ENCODE measurements at places on chromosomes 1 and 21.

DNA sequence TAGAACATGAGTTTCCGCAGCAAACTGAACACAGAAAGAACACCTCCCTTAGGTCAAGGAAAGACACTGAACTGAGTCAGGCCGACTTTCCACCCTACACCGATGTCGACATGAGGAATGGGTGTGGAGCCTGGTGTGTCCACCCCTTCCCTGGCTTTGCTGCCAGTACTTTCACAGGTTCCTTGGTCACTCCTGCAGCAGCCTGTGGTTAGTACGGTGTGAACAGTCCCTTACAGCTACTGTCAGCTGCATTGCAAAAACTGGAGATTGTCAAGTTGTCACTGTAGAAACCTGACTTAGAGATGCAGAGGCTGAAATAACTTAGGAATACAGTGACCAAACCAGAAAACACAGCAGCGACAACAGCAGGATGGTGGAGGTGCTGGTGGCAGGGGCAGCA, 7.1 kb downstream of the PGLYRP3 start:
- DNase-seq: no peak

DNA sequence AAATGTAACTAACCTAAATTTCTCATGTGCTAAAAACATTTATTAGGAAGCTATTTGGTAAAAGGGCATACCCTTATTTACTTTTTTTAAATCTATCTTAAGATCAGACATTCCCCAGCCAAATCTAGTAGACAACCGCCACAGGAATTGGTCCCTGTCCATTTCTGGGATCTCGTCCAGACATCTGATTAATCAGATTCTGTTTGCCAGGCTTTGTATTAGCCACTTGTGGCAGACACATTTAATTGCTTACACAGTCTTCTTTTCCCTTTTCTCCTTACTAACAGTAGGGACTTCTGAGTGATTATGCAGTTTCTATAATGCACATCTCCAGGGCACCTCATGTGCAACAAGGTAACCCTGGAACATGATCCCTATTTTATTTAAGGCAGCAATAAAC, 449.0 kb upstream of the RGS18 start:
- no peak for DNase-seq

- no peak for DNase-seq
These were observed 267.3 kb downstream of the LTN1 start for GRCh38 chr21:28725396-28725795.

DNA sequence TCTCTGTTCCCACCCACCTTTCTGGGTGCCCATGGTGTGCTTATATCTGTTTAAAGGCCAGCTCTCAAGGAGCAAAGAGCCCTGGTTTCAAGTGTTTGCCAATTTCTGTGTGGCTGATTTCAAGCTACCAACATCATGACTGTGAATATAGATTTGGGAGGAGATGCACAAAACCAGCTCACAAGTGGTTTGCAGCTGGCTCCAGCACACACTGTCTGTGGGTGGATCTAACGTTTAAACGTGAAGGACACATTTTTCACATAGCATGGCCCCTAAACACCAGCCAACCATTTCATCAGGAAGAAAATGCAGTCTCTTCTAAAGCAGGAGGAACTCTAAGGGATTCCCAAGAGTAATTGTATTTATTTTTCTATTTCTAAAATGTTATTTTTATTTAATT, 65.2 kb downstream of the FCRL5 start:
- DNase-seq: no peak

DNA sequence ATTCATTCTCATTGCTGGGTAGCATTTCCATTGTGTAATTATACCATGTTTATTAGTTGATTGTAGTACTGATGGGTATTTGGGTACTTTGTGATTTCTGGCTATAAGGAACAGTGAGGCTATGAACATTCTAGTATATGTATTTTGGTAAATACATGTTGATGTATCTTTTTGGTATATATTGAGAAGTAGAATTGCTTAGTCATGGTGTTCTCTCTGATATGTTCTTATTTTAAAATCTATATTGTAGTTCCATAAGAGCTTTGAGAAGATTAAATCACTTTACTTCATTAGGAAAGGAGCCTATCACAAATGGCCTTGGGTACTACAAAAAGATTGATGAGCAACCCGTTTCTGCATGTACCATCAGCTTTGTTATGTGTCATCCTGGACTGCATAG, 13.4 kb downstream of the MIXL1 start:
- DNase-seq: no peak

GRCh38 chr1:9044236-9044635, 18.0 kb upstream of the SLC2A7 start:
- no peak for DNase-seq

- no peak for DNase-seq
These were observed 3.7 kb downstream of the MATN1 start for GRCh38 chr1:30719406-30720270.

GRCh38 chr1:53959664-53960250, 13.6 kb downstream of the LRRC42 start:
- DNase-seq: no peak

GRCh38 chr1:64474665-64475439, 4.9 kb downstream of the CACHD1 start:
- DNase-seq: no peak

GRCh38 chr1:240134596-240134995, 42.9 kb downstream of the FMN2 start:
- no peak for DNase-seq

DNA sequence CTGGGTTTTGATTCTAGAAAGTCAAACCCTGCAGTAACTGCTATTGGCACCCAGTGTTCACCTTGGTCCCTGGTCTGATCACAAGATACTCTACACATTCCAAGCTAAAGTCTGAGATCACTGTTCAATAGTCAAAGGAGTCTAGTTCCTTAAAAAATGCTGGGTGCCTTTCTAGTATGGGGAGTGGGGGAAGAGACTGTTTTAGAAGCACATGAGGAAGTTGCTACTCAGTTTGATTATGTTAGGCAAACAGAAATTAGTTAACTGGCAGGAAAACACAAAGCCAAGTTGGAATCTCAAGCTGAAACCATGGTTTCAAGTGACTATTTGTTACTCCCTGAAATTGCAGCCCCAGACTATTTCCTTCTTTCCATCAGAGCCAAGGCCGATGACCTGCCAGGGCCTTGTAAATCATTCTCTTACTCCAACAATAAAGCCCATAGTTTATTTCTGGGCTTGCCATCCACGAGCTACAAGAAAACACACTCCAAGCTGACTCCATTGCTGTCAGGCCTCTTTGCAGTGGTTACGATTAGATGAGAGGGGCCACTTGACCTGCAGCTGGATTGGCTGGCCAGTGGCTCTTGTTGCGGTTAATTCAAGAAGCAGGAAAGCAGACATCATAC, 21.1 kb upstream of the VTCN1 start:
- DNase-seq: no peak

- no peak for DNase-seq
These were observed 26.6 kb downstream of the ZFYVE9 start for GRCh38 chr1:52168373-52169080.

DNA sequence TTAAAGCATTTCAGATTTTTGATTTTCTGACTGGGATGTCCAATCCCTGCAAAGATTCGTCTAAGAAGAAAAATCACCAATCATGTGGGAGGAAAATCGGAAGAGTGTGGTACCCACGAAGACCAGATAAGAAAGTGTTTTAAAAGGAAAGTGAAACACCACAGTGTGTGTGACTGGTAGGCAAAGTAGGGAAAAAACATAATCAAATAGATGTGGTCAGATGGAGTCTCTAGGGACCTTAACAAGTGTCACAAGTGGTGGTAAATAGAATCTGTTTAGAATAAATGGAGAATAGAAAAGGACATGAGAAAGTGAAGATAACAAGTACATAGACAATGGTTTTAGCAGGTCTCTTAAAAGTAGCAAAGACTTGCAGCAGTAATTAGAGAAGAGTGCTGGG, 154.6 kb downstream of the SLC30A10 start:
- no peak for DNase-seq

DNA sequence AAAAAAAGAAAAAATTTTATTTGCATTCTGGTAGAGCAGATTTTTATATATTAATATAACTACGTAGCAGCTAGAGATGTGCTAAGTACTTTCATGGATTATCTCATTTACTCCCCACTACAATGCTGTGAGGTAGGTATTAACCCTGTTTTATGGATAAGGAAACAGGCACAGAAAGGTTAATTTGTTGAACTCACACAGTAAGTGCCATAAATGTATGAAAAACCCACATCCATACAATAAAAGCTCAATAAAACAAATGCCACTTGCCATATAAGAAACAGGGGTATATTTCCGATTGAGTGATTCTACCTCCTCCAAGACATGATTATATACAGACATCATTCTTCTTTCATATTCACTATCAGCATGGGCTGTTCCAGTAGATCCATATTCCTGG, 83.1 kb downstream of the INTS7 start:
- DNase-seq: no peak

DNA sequence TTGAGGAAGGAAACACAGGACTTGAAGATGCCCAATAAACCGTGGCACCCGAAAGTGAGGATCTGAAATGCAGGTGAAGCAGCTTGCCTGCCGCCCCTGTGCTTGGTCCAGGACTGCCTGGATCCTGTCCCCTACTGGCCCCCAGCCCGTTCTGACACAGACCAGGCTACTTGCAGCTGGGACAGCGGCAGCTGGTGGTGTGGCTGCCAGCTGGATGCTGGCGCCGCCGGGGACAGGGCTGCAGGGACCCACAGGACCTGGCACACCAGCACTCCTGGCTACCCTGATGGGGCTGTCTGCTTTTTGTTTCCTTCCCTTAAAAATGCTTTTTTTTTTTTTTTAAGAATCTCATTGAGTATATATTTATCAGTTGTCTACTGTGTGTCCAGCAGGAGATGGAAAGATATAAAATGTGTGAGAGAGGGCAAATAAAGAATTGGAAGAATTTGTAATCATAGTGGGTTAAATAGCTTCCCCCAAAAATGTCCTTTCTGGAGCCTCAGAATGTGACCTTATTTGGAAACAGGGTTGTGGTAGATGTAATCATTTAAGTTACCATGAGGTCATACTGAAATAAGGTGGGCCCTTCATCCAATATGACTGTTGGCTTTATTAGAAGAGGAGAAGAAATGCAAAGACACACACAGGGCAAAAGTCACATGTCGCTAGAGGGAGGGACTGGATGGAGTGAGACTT, 165.6 kb downstream of the DSCAM start:
- DNase-seq: no peak

GRCh38 chr1:185972096-185972850, 238.1 kb downstream of the HMCN1 start:
- DNase-seq: no peak

- no peak for DNase-seq
These were observed 4.6 kb upstream of the FAM167B start for GRCh38 chr1:32242341-32242851.

DNA sequence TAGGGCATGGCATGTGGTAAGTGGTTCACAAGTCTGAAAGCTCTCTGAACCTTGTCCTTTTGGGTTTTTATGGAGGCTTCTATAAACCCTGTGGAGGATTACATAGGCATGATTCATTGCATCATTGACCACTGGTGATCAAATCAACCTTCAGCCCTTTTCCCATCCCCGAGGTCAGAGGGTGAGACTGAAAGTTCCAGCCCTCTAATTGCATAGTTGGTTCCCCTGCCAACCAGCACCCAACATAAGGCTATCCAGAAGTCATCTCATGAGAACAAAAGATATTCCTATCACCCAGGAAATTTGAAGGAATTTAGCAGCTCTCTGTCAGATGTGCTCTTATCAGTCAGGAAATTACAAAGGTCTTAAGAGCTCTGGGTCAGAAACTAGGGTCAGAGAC, 89.5 kb upstream of the ARTN start:
- no peak for DNase-seq

GRCh38 chr1:85315789-85316188, 39.4 kb upstream of the BCL10 start:
- no peak for DNase-seq

DNA sequence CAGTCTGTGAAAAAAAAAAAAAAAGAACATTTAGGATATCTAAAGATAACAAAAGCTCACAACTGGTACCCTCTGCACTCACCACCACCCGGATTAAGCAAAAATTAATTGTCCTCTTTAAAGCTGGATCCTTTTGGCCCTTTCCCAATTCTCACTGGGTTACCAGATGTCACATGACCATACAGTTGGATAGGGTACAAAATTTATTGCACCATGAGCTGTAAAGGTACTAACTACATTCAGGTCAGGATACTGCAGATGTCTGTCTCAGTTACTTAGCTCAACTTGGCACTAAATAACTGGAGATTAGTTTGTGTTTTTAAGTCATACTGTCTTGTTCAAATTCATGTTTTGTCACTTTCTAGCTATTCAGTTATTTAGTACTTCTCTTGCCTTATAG, 96.3 kb downstream of the GPATCH2 start:
- DNase-seq: no peak

DNA sequence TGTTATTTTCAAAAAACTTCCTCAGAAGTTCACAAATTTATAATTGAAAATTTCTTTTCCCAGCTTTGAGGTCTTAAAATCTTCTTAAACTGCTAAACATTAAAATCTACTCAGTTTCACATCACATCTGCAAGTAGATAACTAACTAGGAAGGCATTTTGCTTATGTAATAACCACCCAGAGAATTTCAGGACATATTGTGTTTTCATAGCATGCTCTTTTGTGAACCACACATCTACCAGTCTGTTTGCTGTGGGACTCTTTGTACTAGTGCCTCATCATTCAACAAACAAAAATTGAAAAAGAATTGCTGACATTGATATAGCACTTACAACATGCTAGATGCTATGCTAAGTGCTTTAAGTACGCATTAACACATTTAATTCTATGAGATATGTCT, 31.6 kb upstream of the C1orf146 start:
- DNase-seq: no peak

GRCh38 chr1:54806931-54807611, 5.9 kb upstream of the TTC22 start:
- no peak for DNase-seq

GRCh38 chr21:46322351-46323226, 1.1 kb downstream of the C21orf58 start:
- DNase-seq: no peak
